ENCODE measurements at places on chromosomes 11 and 22.

DNA sequence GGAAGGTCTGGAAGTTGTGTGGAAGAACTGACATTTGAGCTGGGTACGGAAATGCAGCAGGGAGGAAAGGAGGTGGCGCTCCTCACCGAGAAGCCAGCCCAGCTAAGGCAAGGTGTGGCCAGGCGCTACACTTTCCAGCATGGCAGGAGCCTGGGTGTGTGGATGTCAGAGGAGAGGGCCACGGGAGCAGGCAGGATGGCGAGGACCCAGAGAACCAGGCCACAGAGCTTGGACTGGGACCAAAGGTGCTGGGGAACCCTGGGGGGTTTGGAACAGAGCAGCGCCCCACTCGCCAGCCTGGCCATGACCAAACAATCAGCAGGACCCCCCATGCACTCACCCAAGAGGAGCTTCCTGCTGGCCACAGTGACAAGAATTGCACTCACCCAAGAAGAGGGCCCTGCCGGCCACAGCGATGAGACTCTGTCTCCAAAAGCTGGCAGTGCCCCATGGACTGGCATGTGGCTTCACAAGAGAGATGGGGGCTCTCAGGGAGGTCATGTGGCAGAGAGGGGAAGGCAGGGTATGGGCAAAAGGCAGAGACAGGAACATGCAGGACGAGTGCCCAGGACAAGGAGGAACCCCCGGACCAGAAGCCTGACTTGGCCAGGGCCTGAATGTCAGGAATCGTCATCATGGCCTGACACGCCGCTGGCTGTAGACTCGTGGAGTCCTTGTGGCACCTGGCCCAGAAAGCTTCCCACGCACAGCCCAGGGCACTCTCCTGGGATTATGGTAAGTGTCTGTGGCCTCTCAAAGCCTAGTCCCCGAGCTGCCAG is 45.4 kb downstream of the IGF2 start:
- DNase-seq: no peak

GRCh38 chr11:34349882-34350281 is 7.9 kb downstream of the ABTB2 start:
- no peak for DNase-seq

DNA sequence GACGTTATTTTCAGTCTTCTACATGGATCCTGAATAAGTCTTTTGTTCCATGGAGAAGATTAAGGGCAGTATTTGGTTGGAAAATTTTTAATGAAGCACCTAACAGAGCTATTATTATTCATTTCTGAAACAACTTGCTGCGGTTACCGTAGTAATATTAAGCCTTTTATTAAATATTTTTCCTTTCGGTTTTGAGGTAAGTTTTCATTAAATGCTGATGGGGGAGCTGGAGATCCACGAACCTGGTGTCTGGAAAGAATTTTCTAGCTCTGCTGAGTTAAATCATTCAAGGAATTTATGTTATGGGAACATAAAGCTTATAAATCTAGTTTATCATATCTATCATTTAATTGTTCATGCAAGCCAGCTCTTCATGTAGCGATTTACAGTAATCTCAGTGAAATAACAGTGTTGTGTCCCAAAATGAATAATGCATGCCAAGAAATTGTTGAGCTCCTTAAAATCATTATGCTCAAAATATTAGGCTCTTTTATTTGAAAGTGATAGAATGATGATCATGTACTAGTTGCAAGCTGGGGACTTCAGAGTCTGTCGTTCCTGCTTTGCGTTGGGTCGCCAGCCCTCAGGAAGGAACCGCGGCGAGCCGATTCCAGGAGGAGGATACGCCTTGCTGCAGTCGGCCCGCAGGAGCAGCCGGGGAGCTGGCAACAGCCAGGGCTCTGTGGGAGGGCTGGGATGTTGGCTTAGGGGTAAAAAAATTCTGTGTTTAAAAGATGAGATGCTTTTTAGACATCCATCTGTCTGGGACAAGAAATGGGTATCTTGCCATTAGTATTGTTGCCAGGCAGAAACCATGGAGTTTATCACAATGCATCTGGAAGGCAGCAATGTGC is 83.1 kb downstream of the TBC1D22A start:
- no peak for DNase-seq

DNA sequence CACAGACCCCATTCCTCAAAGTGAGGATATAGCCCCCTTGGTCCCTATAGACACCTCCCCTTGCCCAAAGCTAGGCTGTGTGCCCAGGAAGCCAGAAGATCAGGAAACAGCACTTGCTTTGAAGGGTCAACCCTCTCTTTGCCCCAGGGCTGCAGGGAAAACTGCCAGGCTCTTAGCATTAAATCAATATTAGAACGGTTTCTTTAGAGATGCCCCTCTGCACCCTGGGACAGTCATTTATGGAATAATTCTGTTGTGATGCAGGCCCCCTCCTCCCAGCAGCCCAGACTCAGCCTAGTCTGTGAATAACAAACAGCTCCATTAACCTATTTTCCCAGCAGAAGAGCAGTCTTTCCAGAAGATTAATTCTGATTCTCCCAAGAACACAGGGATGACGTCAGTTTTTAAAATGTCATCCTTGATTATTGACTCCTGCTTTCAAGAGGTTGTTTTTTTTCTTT is 11.6 kb upstream of the CAPN5 start:
- no peak for DNase-seq

- no peak for DNase-seq
Observed at GRCh38 chr11:79834015-79834414, 393.2 kb upstream of the TENM4 start.

- DNase-seq: no peak
Observed at GRCh38 chr11:89608234-89608966, 101.7 kb upstream of the TRIM77 start.

- DNase-seq: no peak
Observed at GRCh38 chr11:132590554-132590953, 941.7 kb downstream of the OPCML start.

DNA sequence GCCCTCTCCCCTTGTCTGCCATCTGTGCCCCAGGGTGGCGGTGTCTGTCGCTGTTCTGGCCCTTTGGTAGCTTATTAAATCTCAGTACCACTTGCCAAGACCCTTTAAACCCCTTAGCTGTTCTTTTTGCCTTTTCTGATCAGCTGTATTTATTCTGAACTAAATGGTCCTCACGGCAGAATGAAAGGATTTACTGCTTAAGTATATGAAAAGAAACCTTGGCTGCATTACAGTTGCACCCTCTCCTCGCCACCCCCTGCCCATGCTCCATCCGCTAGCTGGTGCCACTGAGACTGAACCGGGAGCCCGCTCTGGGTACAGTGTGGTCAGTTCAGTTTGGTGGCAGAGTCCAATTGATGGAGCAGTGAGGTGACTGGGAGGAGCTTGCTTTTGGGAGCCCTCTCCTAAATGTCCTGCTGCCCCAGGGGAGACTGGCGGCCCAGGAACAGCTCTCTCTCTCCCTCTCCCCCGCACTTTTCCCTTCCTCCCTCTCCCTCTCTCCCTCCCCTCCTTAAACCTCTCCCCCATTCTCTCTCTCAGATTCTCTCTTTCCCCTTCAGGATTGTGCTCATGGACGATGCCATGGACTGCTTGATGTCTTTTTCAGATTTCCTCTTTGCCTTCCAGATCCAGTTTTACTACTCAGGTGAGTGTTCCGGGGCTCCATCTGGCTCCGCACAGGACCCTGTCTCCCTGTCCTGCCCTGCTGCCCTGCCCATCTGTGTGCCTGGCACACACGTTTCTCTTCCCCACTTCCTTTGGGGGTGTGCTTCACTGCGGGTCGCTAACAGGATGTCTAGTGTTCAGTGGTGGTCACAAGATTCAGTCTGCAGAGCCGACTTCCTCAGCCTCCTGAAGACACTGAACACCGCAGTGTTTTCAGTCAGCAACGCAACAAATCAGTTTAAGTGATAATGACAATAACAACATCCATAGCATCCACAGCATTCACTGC is 21.8 kb downstream of the ARFGAP2 start:
- no peak for DNase-seq

DNA sequence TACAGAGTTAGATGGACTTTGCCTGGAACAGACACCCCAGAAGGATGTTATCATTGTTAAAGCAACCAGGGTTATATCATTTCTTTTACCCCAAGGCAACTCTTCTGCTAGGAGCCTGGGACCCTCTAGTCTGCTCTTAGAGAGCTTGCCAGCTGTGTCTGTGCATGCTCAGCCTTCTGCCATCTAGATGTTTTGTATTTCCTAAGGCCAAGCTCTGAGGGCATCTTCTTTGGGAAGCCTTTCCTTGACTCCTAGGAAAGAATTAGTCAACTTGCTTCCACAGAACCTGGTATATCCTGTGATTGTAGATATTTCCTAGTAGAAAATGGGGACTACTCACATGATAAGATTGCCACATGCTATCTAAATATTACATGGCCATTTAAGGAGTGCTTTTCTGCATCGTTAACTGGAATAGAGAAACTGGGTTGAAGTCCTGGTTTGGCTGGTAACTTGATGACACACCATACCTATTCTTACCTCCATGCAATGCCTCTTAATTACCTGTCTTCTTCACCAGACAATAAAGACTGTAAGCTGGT is 87.6 kb downstream of the STIM1 start:
- DNase-seq: no peak

DNA sequence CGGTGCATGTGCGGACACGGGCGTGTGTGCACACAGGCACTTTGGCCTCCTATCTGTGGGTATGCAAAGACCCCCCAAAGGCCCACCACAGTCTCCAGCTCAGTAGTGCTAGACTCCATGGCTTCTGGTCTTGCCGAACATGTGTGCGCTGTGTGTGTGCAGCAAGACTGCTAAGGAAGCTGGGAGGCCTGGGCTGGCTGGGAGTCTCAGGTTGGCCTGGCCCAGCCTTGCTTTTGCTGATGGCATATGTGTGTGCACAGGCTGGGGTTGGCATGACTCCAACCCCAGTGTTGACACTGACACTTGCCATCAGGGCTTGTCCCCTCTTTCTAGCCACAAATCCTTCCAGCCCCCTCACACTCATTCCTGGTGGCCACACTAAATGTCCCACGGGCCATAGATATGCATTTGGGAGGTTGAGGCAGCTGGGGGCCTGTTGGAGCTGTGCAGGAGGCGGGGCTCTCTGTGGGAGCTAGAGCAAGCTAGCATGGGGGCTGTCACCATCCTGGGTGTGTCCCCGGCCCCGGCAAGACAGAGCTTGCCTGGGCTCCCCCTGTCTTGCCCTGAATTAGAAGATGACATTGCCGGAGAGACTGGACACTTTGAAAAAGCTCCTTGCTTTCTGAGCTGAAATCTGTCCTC is 60.9 kb upstream of the NECTIN1 start:
- no peak for DNase-seq

DNA sequence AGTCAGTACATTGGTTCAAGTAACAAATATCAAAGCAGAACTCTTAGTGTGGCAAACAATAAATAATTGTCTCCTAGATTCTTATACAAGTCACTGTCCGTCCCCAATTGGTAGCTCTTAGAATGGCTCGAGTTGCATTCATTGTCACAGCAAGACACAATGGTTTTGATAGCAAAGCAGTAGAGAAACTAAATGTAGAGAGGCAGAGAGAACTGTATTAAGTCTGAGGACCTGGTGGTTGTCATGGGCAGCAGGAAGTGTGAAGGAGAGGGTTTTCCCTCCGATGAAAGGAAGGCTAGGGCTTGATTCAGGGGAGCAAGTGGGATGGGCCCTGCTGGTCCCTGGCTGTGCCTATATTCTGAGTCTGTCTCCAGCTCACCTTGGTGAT is 36.6 kb downstream of the RCOR2 start:
- no peak for DNase-seq

GRCh38 chr11:112004389-112004788 is 20.8 kb upstream of the DLAT start:
- DNase-seq: no peak

GRCh38 chr11:40302669-40303068 is 1156.8 kb downstream of the LRRC4C start:
- DNase-seq: no peak

DNA sequence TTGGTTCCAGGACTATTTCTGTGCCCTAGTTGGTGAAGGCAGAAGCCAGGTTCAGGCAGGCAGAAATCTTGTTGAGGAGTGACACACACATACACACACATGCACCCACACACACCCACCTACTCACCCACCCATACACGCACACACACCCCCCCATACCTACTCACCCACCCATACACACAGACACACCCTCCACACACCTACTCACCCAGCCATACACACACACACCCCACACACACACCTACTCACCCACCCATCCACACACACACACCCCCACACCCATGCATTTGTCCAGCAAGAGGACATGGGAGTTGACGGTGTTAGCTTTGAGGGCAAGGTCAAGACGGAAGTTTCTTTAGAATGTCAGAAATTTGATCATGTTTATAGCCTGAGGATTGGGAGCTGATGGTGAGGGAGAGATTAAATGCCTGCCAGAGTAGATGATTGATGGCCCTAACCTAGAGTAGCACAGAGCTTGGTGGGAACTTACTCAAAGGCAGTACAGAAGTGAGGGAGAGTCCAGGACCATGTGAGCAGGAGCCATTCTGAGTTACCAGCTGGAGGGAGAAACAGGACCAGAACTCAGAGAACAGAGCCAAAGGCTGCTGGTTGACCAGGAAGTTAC is 68.9 kb downstream of the CYB5R2 start:
- no peak for DNase-seq

DNA sequence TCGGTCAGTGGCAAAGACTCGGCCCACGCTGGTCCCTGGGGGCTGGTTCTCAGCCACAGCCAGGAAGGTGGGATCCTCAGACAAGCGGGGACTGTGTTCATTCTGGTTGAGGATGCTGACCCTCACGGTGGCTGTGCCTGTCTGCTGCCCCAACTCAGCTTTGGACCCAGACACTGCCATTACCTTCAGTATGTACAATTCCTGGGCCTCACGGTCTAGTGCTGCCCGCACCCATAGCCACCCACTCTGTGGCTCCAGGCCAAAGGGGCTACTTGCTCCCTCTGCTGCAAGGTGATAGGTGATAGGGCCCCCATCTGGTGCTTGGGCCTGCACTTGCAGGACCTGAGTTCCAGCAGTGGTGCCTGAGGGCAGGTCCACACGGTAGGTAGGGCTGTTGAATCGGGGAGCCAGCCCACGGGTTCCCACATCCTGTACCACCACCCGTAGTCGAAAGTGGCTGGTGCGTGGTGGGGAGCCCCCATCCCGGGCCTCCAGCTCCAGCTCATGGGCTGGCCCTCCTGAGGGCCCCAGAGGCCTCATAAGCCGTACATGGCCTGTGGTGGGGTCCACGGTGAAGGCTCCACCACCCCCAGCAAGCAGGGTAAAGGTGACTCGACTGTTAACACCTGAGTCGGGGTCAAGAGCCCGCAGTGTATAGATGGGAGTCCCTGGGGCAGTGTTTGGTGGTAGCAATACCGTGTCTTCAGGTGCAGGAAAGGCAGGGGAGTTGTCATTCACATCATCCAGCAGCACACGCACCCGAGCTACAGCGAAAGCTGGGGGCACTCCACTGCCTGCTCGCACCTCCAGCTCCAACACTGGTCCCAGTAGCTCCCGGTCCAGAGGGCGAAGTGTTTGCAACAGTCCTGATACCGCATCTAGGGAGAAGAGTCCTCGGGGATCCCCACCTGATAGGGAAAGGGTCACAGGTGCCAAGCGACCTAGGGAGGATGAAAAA is 13.2 kb upstream of the TPP1 start:
- DNase-seq: no peak

Measured in stimulated activated CD4-positive, alpha-beta T cell treated with anti-CD3 and anti-CD28 coated beads, Interleukin-1b, Interleukin-23, amount 100 ng/mL, for 1 hour (primary cell).